ENCODE measurements at places on chromosomes 7 and 10. TPM values are rescaled to one million over a fixed set of nuclear protein-coding genes. Genes with fewer than 3 reads are reported as not detected.

- H3K4me1 ChIP-seq: peaks cover 24% of the 10 kb centered on the region
- peaks cover 2% of the 10 kb centered on the region for H3K36me3 ChIP-seq
- H3K27ac ChIP-seq: no peak overlapping the region
- H3K4me3 ChIP-seq: no peak overlapping the region
- no peak for DNase-seq
- peaks cover 16% of the 10 kb centered on the region for H3K27me3 ChIP-seq
Measured at GRCh38 chr7:155237730-155238129, 59.9 kb upstream of the INSIG1 start.

DNA sequence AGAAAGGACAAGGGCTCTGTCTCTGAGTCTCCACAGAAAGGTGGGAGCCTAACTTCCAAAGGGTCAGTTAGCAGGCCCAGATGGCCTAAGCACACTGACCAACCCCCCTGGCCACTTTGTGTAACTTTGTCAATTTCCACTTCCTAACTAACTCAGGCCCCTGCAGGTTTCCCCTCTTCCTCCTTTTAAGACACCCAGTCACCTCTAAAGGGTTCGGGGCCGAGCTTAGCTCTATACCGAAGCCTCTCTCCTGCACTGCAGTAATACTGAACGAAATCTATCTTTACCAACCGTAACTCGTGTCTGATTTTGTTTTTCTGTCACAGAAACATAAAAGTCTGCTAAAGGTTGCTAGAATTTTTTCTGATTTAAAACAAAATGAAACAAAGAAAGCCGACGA, 44.4 kb downstream of the CCDC3 start:
- H3K4me1 ChIP-seq: no peaks in the 10 kb centered on the region
- no peaks in the 10 kb centered on the region for H3K36me3 ChIP-seq
- H3K27me3 ChIP-seq: no peaks in the 10 kb centered on the region
- H3K4me3 ChIP-seq: no peak overlapping the region
- no peak overlapping the region for H3K27ac ChIP-seq

- no peaks in the 10 kb centered on the region for H3K27me3 ChIP-seq
- H3K4me1 ChIP-seq: no peaks in the 10 kb centered on the region
- H3K27ac ChIP-seq: no peak overlapping the region
- no peak for DNase-seq
- 0 out of 2 replicates have a peak, but pooled peaks cover 10% of the 10 kb centered on the region for H3K36me3 ChIP-seq
Measured at GRCh38 chr10:80829562-80829961, 291.9 kb downstream of the SH2D4B start.

TAS2R4 gene
- 0.07 TPM for total RNA-seq

All from HFFc6 (cell line).